ENCODE measurements at places on chromosomes 3 and 15.

DNA sequence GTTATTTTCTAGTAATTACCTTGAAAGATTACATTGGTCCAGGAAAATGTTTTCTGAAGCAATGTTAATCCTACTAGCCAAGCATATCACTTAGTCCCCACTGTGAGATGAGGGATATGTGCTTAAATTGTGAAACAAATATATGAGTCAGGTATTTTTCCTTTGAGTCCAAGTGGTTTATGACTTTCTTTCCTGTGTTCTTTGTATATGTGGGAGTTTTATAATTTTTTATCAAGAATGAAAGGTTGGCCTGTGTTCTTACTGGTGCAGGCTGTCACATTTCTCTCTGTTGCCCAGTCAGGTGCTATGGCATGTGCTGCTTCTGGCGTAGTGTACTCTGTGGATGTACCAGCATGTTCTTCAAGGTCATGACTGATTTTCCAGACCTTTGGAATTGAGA lies 147.4 kb downstream of the CMSS1 start:
- no peak for DNase-seq

DNA sequence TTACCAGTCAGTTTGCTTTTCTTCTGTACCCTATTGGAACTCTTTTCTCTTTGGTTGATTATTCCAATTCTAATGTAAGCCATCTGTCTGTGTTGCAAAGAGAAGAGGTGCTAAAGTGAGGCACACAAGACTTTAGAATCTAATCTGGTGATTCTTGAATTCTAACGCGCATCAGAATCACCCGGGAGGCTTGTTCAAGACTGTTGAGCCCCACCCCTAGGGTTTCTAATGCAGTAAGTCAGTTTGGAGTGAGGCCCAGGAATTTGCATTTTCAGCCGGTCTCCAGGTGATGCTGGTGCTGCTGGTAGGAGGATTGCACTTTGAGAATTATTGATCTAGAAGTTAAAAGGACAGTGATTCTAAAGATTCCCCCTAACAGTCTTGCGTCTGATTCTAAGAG lies 185.3 kb upstream of the CHRM5 start:
- DNase-seq, result no peak

GRCh38 chr3:39809181-39809994 lies at the start of gene MYRIP:
Gene MYRIP, plus strand, starts transcription at chr3:39809609. Its CDS starts 91,208 bp downstream, at chr3:39900817.
- no peak for DNase-seq

DNA sequence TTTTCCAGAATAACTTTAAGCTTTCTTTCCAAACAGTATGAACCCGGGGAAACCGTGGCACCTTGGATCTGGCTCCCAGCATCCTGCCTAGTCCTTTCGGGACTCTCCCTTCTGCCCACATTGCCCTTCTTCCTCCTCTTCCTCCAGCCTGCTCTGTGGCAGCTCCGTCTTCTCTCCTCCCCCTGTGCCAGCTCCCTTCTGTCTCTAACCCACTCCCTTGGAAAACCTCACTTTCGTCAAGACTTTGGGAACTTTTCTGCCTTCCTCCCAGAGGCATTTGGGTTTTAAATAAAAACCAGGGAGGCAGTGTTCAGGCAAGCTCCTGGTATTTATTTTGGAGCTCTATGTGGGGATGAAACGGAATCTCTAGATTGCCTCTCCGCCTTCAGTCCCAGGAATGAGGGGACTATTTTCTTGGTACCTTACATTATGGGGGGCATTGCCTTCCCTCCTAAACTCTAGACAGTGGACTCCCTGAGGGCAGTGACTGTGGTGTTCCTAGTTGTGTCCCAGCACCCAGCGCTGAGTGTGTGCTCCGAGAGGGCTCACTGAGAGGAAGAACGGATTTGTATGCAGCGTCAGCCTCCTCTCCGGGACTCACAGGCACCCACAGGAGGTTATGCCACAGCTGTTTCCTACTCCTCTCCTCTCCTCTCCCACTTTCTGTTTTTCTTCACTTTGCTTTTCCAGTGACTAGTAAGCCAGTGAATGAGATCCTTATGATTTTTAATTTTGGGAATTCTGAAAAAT lies 105.4 kb upstream of the MRPS22 start:
- no peak for DNase-seq

GRCh38 chr3:49671291-49672288 lies 2.6 kb upstream of the APEH start:
- no peak for DNase-seq

DNA sequence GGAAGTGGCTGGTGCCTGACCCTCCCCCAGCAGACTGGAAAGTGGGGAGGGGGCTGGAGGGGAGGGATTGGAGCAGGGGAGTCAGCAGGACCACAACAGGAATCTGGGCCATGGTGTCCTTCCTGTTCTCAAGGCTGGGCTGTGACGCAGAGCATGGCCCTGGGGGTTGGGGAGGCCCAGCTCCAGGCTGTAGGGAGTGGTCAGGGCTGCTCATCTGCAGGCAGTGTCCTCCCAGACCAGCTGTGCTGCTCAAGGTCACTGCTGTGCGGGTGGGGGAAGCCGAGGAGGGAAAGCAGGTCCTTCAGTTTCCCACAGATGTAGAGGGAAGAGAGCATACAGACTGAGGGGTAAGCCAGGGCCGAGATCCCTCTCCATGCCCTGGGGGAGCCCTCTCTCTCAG lies 40.7 kb downstream of the CYP11A1 start:
- DNase-seq, result no peak

DNA sequence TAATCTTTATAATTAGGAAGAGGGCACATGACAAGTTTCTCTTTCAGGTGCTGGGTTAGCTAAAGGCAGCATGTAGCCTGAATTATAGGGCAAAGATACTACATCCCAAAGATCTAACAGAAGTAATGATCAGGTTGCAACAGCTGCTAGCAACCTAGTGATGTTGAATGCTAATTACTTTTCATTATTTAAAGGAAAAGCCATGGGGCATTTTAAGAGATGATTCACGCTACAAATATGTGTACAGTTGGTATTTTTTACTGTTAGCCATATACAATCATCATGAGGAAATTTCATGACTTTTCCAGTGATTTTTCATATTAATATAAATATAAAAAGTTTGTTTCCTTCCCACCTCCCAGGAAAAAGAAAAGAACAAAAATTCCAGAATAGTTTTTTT lies 43.0 kb downstream of the NEK10 start:
- no peak for DNase-seq

- no peak for DNase-seq
These were observed 10.9 kb downstream of the TM2D3 start for GRCh38 chr15:101641129-101641764.

DNA sequence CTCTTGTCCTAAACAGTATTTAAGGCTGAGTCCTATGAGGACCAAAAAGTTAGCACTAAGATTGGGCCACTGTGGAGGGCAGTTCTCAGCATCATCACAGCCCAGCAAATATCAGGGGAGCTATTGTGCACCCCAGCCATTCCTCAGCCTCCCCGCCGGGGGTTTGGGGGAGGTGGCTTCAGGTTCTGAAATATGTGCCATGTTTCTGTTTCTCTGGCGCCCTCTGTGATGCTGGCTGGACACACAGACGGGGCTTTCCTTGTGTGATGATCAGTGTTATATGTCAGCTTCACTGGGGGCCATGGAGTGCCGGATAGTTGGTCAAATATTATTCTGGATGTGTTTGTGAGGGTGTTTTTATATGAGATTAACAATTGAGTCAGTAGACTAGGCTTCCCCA lies 106.8 kb downstream of the GABRG3 start:
- DNase-seq, result no peak
